Activated T-cell treated with anti-CD3 and anti-CD28 coated beads for 48 hours (primary cell): ENCODE measurements at places on chromosomes 4 and X.
A peak's percentile ranks its signal among the peaks of the same experiment; 100 is the strongest.

GRCh38 chrX:40729598-40730584 is 5.5 kb downstream of the MED14 start:
- no peak for DNase-seq

DNA sequence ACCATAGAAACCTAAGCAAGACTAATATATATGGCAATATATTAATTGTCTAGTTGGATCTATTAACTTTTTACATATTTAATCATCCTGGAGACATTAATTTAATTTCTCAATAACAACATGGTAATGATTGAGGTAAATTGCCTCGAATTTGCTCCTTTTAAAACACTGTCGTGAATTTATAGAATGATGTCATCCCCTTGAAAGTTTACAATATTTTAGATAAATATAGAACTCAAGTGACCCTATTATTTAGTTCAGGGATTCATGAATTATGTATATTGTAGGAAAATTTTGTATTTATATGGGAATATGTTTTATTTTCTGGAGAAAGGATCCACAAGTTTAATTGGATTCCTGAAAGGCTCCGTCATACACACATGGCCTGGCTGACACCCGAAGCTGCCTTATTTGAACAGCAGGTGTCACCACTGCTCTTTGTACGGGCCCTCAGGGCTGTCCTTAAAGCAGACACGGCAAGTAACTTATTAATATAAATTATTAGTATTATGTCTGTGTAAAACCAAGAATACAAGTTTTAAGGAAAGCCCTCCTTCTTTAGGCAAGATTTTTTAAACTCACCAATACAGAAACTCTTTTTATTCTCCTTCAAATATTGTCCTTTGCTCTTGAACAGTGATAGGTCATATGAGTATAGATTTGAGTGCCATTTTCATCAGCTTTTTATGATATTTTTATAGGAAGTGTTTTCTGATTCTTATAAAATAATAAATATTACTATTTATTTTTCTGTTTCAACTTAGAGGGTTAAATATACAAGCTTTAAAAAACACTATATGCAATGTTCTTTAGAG is 1.9 kb upstream of the PLRG1 start:
- DNase-seq = peak; percentile 45

- DNase-seq = no peak
Measured at GRCh38 chr4:185259719-185260118, 50.3 kb downstream of the SNX25 start.

DNA sequence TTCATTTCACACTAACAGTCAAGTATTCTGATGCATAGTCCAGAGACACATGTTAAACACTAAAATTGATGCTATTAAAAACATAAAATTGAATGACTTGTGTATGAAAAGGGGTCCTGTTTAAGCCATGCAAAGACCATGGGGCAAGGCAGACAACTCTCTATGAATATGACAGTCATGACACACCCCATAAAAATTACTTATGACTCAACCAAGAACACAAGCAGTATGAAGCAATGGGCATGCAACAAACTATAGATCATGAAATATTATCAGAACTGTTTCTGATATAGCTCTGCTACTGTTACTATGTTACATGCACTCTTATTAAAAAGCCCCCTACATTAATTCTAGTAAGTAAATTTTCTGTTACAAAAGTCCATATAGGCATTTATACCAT is 57.5 kb upstream of the ZCCHC13 start:
- DNase-seq = no peak

DNA sequence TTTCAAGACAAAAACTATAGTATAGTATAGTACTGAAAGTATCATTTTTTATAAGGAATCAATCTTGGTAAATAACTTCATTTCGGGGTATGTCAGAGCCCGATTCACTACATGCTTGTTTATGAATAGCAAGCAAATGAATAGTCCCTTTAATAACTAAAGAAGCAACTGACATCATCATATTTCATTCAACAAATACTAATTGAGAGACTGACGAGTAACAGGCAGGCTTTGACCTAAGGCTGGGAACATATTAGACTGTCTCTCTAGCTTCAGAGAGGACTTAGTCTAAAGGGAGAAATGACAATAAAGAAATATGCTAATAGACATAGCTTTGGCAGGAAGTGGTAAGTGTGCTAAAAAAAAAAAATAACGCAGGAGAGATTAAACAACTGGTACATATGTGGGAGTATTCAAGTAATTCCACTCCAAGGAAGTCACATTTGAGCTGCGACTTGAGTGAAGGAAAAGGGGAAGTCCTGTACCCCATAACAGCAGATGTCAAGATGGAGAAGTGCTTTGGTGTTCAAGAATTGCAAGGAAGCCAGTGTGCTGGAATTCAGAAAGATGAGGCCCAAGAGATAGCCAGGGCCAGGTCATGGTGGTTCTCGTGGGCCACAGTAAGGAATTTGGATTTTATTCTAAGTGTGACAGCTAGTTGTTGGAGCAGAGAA is 284.9 kb downstream of the FBXO8 start:
- no peak for DNase-seq

- DNase-seq = no peak
Measured at GRCh38 chr4:144705601-144706590, 59.9 kb downstream of the HHIP start.

DNA sequence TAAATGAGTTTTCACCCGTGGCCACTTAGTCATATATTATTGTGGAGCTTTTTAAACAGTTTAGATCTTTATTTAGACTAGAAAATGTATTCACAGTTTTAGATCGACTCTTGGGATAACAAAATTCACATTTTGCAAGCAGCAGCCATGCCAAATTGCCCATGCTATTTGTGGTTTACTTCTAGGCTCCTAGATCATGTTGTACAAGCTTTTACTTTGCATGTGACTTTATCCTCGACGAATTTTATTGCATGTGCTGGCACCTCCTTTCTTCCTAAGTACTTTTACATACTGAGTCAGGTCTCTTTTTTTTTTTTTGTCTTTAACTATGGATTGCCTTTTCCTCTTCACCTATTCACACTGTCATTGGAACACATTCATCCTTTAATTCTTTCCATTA is 23.2 kb downstream of the BBS12 start:
- no peak for DNase-seq

- DNase-seq = no peak
Measured at GRCh38 chr4:98332017-98332416, 70.8 kb downstream of the RAP1GDS1 start.

DNA sequence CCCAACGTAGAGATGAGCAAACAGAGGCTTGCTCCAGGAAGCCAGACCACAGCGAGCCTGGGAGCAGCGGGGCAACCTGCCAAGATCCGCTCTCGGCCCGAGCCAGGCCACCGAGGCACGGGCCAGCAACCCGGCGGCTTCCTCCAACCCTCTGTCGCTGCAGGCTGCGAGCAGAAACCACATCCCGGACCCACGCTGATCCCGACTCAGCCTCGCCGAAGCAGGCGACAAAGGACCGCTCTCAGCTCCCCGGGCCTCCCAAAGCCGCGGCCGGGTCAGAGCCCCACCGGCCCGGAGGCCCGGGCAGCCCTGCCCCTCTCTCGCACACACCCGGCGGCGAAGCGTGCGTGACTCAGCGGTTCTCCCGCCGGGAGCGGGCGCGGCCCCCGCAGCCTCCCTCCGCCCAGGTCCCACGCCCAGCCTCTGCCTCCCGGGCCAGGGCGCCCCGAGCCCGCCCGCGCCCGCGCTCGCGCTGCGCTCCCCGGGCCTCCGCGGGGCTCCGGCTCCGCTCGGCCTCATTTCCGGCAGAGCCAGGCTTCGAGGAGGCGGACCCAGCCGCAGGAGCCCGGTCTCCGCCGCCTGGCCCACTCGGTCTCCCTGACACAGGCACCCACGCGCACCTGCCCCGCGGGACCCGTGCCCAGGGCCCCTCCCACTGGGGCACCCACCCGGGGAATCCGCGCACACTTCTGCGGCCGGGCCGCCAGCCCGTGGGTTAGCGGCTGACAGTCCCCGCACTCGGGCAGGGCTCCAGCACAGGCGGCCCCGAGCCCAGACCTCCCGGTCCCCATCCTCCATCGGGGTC is 1.7 kb downstream of the PPP2R2C start:
- no peak for DNase-seq

DNA sequence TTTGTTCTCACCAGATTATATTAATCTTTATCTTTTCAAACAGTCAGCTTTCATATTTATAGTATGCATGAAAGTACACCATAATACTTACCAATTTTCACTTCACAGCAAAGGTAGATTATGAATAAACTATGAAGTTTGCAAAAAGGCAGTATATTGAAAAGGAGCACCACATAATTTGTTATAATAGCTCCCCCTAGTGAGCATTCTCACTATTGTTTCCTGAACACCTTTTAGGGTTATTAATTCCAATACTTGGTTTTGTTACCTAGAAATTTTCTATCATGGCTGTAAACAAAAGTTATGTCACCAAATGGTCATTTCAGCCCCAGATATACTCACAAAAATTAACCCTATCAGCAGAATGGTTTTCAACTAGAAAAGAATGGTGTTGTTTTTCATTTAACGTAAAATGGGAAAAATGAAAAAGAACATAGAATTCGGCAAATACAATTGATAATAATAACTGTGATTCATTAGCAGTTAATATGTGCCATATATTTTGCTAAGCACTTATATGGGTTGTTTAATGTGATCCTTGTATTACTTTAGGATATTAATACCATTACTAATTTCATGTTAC is 30.2 kb upstream of the NKX6-1 start:
- no peak for DNase-seq

DNA sequence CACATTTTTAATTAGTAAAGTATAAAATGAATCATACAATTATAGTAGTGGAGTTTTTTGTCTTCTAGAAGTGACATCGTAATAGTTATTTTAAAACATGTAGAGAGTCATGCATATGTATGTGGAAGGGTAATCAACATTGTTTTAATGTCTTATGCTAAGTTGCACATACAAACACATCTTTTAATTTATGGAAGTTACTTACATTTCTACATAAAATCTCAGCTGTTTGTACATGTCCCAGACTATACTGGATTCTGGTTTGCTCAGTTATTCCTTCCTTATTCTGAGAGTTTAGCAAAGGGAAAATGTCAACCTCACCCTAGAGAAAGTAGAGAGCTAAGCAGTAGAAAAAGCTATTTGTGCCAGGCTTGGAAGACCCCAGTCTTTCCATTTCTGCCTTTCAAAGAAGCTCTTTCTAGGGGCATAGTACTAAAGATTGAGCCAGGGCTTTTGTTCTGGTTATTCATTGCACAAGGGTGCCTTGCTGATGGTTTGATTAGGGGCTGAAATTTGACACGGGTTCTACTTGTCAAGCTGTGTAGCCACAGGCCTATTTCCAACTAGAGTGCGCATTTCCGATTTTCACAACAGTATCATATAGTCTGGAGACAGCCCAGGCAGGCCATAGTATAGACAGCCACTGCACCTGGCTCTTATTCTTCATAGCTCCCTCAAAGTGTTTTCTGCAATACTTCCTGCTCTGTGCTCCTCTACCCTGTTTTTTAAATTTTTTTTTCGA is 106.3 kb downstream of the RPA4 start:
- DNase-seq = no peak

- no peak for DNase-seq
Measured at GRCh38 chrX:26927419-26927818, 535.7 kb downstream of the PPP4R3C start.

DNA sequence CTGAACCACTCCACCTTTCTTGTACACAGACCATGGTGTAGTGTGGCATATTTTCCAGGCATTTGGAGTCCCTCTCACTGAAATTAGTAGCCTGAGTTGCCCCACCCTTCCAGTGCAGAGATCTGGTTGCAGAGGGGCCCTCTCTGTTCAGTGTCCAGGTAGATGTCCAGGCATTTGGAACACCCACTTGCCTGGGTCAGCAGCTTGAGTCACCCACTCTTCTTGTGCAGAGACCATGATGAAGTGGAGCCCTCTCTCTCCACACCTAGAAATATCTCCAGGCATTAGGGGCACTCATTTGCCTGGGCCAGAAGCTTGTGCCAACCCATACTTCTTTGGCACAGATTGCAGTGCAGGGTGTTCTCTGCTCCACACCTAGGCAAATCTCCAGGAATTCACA is 2733.3 kb downstream of the PCDH7 start:
- no peak for DNase-seq

DNA sequence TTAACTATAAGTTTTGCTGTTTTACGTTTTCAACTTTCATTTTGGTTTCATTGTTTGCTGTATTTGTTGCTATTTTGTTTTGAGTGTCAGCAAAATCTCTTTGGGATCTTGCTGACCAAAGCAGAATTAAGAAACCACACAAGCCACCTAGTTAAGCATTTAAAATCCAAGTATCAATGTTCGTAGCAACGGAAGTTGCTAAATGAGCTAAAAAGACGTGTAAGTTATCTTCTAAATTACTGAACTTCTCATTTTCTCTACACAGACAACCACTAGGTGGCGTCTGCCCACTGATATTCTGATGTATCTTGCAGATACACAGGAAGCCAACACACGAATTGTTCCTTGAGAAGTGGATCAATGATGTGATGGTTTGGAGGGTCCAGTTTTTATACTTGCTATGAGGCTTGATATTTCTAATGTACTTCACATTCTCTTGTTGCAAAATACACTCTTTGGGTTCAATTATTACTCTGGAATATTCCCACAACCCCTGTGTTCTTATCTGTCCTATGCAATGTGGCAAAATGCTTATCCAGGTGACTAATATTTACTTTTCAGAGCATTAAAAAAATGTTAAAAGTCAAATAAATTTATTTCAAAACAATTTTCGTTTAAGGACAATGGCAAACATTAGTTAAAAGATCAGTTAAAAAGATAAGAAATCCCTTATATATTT is 250.5 kb downstream of the TECRL start:
- peak; percentile 15 for DNase-seq

- DNase-seq = no peak
Measured at GRCh38 chr4:53752124-53752523, 160.8 kb upstream of the LNX1 start.
